Aortic smooth muscle cell (primary cell): ENCODE measurements at places on chromosomes 5 and 9. TPM values are rescaled to one million over a fixed set of nuclear protein-coding genes. Genes with fewer than 3 reads are reported as not detected.

Gene DDX4
- total RNA-seq = not detected in 2 replicates

Gene CYSRT1
- total RNA-seq = 0.87 and 1.2 TPM in 2 replicates

Gene ARL14EPL
- total RNA-seq = not detected in 2 replicates

Gene EGFL7
- 15.5 and 15.7 TPM in 2 replicates for total RNA-seq

Gene TRAF2
- total RNA-seq = 6.6 and 11.6 TPM in 2 replicates

Gene HTR1A
- total RNA-seq = not detected in 2 replicates

Gene UIMC1
- 27.7 and 29.3 TPM in 2 replicates for total RNA-seq

Gene ZNF883
- total RNA-seq = 0.99 and 1.7 TPM in 2 replicates

Gene ARID3C
- 0.31 TPM in 1 of 2 replicates, not detected in the other for total RNA-seq

Gene ENHO
- total RNA-seq = not detected in 2 replicates
